Right renal cortex interstitium (tissue), 3 donors: ENCODE measurements at places on chromosomes 7 and 10. TPM values are rescaled to one million over a fixed set of nuclear protein-coding genes. Genes with fewer than 3 reads are reported as not detected.

The NANOS1 gene
- polyA plus RNA-seq, result 3.4 TPM

The SAMD8 gene
- 15.4 TPM for polyA plus RNA-seq

- DNase-seq, result no peak
Measured at GRCh38 chr10:28952523-28952922, 275.2 kb downstream of the BAMBI start.

The SMKR1 gene
- polyA plus RNA-seq, result 4.4 TPM

DNA sequence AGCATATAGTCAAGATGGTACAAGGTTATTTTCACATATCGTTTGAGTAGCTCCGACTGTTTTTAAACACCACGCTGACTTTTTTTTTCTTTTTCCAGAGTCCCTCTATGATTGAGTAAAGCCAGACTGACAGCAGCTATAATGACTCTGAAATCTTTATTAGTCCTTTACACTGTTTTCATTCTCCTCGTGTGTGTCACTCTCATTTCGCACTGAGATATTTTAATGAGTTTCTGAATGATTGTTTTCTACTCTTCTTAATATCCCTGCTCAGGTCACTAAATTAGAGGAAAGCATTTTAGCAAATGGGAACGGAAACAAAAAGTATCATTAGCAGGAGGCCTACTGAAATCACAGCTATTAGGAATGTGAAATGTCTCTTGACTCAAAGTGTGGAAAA lies 162.3 kb upstream of the MTPN start:
- DNase-seq, result no peak

GRCh38 chr7:149070372-149071125 lies 20.0 kb downstream of the ZNF786 start:
- no peak for DNase-seq

The NPFFR1 gene
- 0.15 TPM for polyA plus RNA-seq

GRCh38 chr10:127259347-127259746 lies 63.0 kb upstream of the INSYN2A start:
- DNase-seq, result no peak

- DNase-seq, result no peak
Measured at GRCh38 chr7:131302876-131303707, 24.6 kb upstream of the MKLN1 start.

DNA sequence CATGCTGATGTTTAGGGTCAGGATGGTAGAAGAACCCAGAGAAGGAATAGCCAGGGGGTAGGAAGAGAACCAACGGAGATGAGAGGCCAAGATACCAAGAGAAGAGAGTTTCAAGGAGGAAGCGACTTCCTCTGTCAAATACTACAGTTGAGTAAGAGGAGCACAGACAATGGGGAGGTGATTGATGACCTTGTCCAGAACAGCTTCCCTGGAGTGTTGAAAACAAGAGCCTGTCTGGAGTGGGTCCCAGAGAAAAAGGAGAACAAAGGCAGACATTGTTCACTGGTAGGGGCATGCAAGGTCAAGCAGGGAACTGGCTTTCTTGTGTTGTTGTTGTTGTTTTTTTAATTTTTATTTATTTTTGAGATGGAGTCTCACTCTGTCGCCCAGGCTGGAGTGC lies 9.6 kb upstream of the TRIM56 start:
- no peak for DNase-seq
